ENCODE measurements at places on chromosomes 11 and 22.

- no peak for DNase-seq
These were observed 11.3 kb downstream of the MYO18B start for GRCh38 chr22:25753252-25753651.

- DNase-seq: no peak
These were observed 50.6 kb downstream of the LDLRAD3 start for GRCh38 chr11:35994421-35994820.

GRCh38 chr11:14583252-14584034 lies 60.2 kb upstream of the PDE3B start:
- no peak for DNase-seq

DNA sequence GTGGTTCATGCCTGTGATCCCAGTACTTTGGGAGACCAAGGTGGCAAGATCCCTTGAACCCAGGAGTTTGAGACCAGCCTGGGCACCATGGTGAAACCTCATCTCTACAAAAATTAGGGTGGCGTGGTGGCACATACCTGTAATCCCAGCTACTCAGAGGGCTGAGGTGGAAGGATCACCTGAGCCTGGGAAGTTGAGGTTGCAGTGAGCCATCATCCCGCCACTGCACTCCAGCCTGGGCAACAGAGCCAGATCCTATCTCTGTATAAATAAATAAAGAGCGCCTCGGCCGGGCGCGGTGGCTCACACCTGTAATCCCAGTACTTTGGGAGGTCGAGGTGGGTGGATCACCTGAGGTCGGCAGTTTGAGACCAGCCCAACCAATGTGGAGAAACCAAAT lies 27.9 kb downstream of the TOB2 start:
- no peak for DNase-seq

DNA sequence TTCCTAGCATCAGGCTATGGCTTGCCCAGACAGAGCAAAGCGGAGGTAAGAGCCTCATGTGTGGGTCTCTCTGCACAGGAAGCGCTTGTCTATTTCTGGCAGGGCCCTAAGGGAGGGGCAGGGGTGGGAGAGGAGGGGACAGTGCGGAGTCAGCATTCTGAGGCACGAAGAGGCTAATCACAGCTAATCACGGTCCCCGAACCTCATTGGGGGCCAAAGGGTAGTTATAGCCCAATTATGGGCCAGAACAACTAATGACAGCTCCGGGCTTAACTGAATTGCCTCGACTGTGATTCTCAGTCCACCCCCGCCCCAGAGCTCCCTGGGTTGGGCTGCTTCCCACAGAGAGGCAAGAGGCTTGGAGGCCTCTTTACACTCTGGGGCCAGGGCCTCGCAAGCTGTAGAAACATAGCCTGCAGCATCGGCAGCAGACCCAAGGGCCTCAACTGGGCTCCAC lies 72.7 kb upstream of the PRDM11 start:
- DNase-seq: peak; percentile 53

Measured in left hindlimb (tissue), 1 donor.